Stimulated activated CD4-positive, alpha-beta T cell treated with anti-CD3 and anti-CD28 coated beads, Interleukin-4, amount 100 ng/mL, for 48 hours (primary cell): ENCODE measurements at places on chromosomes 1 and 21.

DNA sequence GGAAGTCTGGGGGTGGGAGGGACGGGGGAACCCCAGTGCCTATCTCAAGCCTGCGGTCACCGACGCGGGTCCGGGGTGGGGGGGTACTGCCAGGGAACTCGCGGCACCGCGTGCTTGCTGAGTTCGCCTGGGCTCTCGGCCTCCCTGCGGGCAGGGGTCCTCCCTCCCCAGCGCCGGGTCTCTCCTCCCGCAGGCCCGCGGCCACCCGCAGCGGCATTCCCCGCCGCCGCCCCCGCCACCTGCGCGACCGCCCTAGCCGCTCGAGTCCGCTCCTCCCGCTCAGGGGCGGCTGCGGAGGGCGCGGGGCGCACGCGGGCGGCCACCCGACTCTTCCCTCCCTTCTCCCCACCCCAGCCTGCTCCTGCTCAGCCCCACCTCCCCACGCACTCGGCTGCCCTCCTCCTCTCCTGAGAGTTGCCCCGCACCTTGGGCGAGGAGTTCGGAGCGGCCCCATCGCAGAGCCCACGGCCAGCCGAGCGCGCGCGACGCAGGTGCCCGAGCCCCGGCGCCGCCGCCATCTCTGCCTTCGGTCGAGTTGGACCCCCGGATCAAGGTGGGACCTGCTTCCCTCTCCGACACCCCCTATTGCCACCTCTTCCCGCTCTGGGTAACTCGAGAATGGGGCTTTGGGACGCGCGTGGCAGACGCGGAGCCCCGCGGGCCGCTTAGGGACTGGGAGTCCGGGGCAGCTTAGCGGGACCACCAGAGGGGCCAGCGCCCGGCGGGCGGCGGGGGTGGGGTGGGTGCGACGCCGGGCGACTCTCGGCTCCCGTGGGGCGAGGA is 105.0 kb downstream of the LEPR start:
- no peak for DNase-seq

DNA sequence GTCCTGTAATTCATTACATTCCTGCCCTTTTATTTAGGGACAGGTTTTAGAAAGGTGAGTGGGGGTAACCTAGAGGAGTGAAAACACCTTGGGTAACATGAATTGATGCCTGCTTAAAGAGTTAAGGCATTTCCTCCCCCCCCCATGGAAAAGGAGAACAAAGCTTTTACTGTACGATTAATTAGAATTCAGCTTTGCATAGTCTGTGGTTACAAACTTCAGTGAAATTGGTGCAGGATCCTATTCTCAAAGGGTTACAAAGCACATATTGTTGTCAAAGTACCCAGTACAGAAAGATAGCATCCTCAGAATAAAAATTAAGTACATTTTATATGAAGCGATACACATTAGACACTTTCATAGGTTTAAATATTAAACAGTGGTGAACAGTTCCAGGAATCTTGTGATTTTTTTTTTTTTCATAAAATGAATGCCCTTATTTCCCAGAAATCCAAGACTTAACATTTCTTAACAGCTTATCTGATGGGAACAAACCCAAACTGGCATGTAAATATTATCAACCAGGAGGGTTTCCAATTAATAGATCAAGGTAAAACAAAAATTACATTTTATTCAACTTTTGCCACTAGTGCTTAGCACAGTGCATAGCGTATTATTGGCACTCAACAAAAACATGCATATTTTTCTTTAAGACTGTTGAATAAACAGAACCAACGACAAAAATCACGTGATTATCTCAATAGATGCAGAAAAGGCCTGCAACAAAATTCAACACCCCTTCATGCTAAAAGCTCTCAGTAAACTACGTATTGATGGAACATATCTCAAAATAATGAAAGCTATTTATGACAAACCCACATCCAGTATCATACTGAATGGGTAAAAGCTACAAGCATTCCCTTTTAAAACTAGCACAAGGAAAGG is 172.7 kb downstream of the PDE4B start:
- no peak for DNase-seq

GRCh38 chr1:11990303-11991032 is 10.2 kb downstream of the MFN2 start:
- DNase-seq, result no peak

DNA sequence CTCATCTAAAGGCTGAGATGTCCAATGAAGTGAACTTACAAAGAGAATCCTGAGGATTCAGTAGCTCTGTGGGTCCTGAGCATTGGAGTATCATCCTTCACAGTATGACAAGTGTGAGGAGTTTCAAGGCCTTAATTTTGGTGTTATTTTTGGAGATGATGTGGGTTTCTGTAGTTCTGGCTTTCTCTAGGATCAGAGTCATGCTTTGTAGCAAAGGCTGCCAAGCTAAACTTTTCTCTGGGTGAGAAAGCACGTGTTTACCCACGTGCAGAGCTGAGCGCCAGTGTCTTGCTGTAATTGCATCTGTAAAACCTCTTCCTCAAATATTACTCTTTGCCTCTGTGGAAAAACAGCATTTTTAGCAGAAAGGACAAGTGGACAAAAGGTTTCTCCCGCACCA is 387.8 kb upstream of the LYPLAL1 start:
- DNase-seq, result no peak

DNA sequence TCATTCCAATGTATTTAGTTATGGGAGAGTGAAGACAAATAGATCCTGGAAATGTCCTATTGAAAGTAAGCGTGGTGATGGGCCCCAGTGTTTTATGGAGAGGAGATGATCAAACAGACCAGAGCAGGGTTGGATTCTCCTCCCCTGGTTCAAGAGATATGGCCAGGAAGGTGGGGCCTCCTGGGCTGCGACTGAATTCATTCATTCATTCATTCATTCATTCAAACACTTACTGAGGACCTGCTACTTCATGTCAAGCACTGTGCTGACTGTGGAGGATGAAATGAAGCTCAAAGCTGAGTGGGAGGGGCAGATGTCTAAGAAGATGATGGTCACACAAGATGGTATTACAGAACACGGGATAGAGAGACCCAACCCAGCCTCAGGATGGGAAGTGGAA is 71.5 kb upstream of the TNR start:
- DNase-seq, result no peak

DNA sequence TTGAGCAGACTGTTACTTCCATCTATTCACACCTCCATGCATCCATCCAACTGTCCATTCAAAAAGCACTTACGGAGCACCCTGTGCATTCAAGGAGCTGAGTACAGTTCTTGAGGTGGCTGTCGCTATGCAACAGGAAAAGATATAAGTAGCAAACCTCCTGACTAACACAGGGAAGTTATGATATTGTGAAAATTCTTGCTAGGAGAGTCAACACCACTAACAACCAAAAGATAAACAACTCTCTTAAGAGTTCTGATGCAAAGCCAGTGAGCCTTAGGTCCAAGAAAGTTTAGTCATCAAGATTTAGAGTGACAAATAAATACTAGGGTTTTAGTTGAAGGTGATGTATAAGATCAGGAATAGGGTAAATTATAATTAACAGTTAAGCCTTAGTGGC is 44.5 kb upstream of the TRIM45 start:
- no peak for DNase-seq

DNA sequence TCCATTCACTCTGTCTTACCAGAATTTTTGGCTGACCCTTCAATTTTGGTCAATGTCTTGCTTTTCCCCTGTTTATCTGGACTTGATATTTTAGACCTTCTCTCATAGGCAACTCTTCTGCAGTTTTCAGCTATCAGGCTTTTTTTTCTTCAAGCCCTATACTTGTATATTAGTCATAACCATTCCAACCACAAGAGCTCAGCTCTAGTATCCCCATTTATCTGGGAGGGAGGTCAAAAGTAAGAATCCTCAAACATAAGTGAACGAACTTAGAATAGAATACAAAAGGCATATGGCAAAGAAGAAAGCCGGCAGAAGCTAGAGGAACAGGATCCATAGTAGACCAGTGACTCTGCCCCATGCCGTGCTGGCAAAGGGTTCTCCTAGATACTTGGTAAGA is 45.9 kb upstream of the TNFSF4 start:
- no peak for DNase-seq
